ENCODE measurements at places on chromosomes 3 and 15.

- no peak for DNase-seq
These were observed 157.5 kb upstream of the CHRM5 start for GRCh38 chr15:33810806-33811205.

- DNase-seq = no peak
These were observed 189.3 kb downstream of the SV2B start for GRCh38 chr15:91289324-91289723.

DNA sequence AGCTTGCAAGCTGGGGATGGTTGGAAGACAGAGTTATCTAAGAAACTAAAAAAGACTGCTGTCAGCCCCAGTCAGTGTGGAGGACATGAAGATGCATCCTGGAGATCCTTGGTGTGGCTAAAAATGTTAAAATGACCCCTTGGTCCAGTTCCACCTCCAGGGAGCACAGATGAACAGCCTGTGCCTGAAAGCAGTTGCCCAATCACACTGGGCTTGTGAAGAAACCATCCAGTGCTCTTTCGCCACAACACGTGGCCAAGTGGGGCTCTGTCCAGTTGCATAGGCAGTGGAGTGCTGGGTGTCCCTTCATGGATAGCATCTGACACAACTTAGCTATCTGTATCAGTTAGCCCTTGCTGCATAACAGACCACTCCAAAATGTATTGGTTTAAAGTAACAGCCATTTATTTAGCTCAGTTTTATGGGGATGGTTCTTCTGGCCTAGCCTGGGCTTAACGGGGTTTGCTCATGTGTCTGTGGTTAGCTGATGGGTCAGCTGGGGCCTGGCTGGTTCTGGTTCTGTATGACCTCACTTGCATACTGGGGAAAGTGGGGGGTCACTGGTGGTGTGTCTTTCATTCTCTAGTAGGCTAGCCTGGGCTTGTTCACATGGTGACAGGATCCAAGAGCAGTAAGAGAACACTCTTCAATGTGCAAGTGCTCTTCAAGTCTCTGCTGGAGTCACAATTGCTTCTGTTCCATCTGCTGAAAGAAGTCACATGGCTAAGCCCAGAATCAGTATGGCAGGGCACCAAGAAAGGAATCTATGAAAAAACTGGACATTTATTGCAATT lies 226.2 kb downstream of the PDCD6IP start:
- no peak for DNase-seq

DNA sequence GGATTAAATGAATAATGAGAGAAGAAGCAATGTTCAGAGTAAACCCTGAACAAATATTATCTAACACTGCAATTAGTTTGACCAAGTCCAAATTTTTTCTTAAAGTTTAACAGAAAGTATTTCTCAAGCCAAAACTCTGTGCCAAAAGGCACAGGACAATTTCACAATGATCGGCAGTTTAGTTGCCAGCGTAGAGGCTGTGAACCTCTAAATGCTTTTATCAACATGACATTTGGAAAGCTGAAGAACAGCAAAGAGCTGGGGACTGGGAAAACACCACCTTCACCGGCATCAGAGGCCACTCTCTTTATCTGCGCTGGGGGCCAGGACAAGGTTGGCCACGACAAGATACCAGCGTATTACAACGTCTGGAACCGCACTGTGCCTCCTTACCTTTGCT lies 125.6 kb downstream of the ADAMTS17 start:
- DNase-seq = no peak

DNA sequence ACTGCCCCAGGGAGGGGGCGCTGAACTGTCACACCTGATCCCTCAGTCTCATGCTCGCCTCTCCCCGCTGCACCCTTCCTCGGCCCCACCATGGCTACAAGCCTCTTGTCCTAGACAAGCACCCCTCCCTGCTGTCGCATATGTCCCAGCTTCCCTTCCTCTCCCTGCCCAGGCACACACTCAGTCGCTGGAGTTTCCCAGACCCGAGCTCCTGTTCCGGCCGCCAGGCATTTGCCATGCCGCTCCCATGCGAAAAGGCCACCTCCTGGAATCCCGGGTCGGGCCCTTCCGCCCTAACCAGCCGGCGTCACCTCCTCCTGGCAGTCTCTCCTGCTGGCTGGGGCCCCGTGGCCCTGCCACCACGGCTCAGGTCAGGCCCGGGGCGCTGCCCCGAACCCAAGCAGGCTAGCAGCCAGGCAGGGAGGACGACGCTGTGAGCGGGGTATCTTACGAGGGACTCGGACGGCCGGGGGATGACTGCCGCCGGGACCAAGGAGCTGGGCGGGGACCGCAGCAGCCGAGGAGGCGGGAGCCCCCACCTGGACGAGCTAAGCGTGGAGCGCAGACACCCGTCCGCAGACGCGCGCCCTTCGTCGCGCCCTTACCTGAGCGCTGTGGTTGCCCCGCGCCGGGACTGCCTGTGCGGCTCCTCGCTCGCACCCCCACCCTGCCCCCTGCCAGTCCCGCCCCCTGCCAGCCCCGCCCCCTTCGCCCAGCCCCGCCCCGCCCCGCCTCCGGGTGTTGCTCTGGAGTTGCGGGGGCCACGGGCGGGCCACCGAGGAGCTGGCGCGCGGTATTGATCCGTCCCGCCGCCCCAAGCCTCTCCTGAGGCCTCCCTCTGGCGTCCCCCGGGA lies at the start of gene ALS2CL:
Gene ALS2CL (minus strand): TSS at position 642 of the 854 bp plus-strand sequence. CDS start 4,239 bp downstream, outside the sequence.
- DNase-seq = no peak
